ENCODE measurements at places on chromosomes 6 and 20. TPM values are rescaled to one million over a fixed set of nuclear protein-coding genes. Genes with fewer than 3 reads are reported as not detected.

CLDN20 gene
- not detected for total RNA-seq

GMPR gene
- 21.3 TPM for total RNA-seq

NRSN1 gene
- not detected for total RNA-seq

WRNIP1 gene
- 130 TPM for total RNA-seq

C6orf120 gene
- total RNA-seq, result 34.0 TPM
